ENCODE measurements at places on chromosomes 11 and 22.

GRCh38 chr11:64859542-64860414, 15.3 kb upstream of the CDC42BPG start:
- no peak for DNase-seq

- DNase-seq = no peak
Observed at GRCh38 chr22:49522582-49523373, 304.9 kb downstream of the BRD1 start.

DNA sequence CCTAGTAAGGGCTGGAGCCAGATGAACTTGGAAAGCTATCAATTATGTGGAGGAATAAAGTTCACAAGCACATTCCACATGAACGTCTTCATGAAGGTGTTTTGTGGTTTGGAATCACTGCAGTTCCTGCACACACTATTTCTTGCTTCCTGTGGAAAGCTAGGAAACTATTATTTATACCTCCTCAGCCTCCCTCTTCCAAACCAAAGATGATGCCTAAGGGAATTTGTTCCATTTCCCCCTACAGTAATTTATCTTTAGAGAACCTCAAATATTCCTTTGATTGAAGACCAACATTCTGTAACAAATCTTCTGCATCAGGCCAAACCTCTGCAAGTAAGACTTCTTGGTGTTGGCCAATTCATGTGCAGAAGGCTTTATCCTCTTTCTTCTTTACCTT, 115.8 kb upstream of the ARHGAP20 start:
- no peak for DNase-seq

DNA sequence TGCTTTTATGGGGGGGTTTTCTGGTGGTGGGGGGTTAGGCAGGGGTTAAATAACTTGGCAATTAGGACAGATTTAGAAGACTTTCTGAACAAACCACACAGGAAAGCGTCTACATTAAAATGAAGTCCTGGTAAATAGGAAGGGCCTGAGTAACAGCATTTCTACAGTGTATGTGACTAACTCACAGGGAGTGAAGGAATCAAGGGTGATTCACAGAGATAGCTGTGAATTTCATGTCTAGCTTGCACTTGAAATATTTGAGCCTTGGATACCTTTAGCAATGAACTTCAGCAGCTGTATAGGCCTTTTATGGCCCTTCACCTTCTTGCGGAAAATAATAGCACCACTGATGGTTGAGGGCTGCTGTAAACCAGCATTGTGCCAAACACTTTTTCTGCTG, 26.1 kb upstream of the LDHA start:
- DNase-seq = no peak

- no peak for DNase-seq
Observed at GRCh38 chr11:104090767-104091166, 54.3 kb downstream of the DDI1 start.

- no peak for DNase-seq
Observed at GRCh38 chr11:74010306-74011300, 1.7 kb upstream of the UCP3 start.

DNA sequence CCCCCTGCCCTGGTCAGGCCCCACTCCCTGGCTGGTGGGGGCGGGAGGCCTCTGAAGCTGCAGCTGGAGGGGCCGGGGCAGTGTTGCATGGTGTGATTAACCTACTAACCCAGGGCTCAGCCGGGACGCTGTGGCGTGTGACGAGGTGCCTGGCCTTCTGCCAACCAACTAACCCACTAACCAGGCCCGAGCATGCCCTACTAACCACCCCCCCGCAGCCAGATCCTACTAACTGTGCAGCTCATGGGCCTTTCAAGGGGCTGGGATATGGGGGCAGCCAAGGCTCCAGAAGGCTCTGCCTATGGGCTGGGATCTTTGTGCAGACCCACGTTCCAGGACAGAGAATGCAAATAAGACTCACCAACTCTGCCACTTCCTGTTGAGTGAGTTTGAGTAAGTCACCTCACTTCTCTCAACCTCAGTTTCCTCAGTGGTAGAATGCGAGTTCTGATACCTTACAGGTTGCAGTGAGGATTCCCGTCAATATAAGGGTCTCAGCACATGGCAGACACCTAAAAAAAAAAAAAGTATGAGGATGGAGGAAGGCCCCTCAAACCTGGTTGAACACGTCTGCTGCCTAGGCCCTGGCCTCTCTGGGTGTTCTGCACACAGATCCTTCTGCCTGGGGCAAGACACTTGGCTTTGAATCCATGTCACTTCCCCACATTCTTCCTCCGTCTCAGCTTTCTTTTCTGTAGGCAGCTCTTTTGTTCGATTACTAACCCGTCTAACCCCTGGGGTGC, 14.1 kb downstream of the MIAT start:
- DNase-seq = peak; percentile 44

GRCh38 chr11:2510626-2511402, 66.0 kb downstream of the KCNQ1 start:
- DNase-seq = peak; percentile 31

GRCh38 chr11:114315749-114316368, 19.7 kb downstream of the NNMT start:
- DNase-seq = no peak

GRCh38 chr11:92653454-92653853, 316.0 kb upstream of the MTNR1B start:
- no peak for DNase-seq

Data from heart left ventricle (tissue), 16 donors.